ENCODE measurements at places on chromosomes 7 and 10. TPM values are rescaled to one million over a fixed set of nuclear protein-coding genes. Genes with fewer than 3 reads are reported as not detected.

DNA sequence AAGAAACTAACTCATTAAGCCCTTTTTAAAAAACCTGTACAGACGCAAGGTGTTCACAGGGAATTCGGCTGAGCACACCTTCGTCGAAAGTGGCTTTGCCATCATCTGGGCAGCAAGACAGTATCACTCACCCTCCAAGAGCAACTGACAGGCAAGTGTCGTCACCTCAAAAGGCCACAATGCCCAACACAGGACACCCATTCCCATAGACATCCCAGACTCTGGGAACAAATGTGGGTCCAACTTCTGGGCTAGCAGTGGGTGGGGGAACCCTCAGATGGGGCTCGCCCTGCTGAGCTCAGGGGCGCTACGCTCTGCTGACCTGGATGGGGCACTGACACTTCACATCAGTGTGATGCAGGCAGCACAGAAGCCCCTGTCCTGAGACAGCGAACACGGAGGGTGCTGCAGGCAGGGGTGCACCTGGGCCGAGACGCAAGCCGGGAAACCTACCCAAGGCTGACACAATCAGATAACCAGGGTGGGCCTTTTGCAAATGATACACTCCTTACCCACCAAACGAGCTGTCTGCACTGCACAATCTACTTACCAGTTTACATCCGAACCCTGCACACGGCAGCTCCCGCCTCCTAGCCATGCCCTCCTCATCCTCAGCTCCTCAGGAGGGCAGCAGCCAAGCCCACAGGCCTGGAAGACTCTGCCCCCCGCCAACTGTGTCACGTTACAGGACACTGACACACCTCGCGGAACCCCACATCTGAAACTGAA, 1.7 kb downstream of the DIP2C start:
- DNase-seq = no peak

The SORBS1 gene
- total RNA-seq = 97.0 TPM

GRCh38 chr10:3776796-3777571, 8.0 kb downstream of the KLF6 start:
- no peak for DNase-seq

The VIPR2 gene
- total RNA-seq = 0.51 TPM

DNA sequence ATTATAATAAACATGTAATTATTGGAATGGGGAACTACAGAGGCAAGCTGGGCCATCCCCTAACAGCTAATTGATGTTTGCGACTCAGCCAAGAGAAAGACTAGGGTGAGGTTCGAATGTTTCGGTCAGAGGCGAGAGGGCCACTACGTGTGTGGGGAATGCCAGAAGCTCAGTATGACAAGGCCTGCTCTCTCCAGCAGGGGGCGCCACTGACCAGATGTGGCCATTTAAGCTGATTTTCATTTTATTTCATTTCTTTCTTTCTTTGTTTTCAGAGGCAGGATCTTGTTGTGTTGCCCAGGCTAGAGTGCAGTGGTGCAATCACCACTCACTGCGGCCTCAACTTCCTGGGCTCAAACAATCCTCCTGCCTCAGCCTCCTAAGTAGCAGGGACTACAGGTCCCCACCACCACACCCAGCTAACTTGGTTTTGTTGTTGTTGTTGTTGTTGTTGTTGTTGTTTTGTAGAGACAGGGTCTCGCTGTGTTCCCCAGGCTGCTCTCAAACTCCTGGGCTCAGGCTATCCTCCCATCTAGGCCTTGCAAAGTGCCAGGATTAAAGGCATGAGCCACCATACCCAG, 38.1 kb downstream of the TMEM130 start:
- no peak for DNase-seq

The FXYD4 gene
- total RNA-seq = not detected

The CUTC gene
- 16.3 TPM for total RNA-seq

GRCh38 chr7:7696458-7697119, 21.8 kb downstream of the RPA3 start:
- DNase-seq = no peak

DNA sequence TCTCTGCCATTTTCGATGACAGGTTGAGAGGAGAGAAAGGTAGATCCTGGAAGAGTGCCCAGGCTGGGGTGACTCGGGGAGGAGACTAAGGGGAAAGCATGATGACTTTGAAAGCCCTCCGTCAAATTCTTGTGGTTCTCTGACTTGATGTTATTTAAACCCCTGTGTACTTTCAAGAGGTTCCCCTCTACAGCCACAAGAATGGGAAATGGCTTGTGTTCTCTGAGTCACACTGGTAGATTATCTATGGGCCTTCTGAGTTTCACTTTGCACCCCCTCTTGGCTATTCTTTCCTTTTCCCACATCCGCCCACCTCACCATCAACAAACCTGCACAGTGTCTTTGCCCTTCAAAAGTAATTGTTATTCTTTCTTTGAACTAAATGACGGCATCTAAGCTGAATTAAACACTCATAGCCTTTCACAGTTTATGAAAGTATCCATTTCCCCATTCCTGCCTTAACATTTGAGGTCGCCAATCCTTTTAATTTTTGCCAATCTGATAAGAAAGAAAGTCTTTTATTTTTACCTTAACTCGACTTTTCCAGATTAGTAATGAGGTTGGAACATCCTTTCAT, 24.1 kb downstream of the PRF1 start:
- no peak for DNase-seq

DNA sequence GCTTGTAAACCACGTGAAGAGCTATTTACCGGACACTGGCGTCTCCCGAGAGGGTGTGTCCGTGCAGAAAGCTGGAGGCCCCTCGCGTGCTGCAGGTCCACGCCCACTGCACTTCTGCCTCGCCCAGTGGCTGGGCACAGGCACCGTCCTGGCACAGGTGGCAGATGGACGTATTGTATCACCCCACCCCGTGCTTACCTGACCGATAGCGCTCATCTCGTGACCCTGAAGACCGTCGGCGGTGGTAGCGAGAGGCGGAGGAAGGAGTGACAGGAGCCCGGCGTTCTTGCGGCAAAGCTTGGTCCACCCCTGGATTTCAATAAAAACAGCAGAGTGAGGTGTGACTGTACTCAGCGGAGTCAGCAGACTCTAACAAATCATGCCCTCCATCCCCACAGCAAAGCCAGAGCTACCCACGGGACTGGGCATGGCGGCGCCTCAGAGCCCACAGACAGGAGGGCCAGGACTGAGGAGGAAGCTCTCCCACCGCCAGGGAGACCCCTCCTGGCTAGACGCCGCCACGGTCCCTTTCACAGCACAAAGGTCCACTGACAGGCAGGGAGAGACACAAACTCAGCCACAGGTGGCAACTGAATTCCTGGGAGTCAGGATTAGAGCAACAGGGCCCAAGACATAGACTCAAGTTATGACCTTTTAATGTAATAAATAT, 217.1 kb downstream of the DIP2C start:
- no peak for DNase-seq

DNA sequence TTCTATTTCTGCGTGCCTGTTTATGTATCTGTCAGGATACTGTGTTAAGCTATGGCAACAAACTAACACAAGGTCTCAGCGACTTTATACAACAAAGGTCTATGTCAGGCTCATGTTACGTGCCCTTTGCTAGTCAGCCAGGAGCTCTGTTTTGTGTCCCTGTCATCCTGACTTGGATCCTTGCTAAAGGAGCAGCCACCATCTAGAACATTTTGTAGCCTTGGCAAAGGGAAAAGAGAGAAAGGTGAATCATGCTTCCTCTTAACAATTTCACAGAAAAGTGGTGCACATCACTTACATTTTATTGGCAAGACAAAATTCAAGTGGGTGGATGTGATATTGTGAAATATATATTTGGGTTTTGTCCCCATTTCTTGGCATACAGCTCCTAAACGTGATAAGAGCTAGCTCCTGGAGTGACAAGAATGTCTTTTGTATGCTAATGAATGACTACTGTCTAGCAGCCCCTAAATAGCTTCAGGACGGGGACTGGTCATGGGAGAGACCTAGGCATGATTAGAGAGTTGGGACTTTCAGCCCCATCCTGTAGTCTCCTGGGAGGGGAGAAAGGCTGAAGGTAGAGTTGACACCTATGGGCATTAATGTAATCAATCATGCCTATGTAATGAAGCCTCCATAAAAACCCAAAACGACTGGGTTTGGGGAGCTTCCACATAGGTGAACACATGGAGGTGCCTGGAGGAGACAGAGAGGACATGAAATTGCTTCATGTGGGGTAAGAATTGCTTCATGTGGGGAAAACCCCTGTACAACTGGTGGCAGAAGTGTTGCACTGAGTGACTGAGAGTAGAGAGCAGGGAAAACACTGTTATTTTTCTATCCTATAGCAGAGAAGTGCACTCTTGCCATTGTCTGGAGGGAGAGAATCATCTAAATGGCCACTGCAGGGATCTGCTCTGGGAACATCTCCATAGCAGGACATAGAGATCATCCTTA, 33.0 kb downstream of the MRPL32 start:
- DNase-seq = no peak

DNA sequence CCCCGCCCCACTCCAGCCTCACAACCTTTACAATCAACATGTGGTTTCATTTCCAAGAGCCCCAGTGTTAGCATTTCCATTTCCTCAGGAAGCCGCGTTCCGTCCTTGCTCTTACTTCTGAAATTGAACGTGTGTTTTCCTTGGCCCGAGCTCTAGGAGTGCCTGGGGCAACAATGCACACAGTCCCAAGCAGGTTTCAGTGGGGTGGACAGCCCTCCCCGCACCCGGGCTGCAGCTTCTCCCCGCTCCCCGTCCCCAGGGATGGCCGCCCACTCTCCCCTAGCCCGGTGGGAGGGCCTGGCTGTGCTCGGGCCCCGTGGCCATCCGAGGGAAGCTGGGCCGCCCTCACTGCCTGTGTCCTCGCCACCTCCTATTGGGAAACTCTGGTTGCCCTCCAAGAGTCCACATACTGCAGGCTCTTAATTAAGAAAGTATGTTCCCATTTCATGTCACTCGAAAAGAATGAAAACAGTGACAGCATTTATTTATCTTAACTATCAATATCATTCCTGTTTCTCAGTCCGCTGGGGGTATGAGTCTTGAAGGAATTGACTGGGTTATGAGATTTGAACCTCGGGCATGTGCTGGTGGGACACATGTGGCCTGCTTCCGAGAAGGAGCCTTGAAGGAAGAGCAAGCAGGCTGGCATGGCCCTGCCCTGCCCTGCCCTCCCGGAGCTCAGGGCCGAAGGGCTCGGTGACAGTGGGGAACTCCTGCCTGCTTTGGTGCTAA, 163.8 kb downstream of the GRK5 start:
- DNase-seq = no peak

- DNase-seq = no peak
Measured at GRCh38 chr7:21580073-21580521, 37.3 kb downstream of the DNAH11 start.

DNA sequence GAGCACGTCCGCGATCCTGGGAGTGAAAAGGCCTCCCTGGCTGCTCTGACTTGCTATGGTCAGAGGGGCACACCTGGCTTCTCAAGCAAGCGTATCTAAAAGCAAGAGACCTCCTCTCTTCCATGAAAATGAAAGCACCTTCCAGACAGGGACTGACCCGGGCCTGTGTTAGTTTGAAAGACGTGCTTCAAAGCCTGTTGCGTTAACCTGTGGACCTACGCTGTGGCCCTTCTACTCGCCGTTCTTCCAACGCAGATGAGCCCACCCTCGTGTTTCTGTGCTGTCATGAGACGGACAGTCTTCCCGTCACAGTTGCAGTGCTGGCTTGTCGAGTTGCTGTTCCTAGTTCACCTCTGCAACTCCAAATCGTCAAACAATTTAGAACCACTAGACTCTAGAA, 15.5 kb upstream of the GDI2 start:
- DNase-seq = no peak

The LIPJ gene
- 0.09 TPM for total RNA-seq

DNA sequence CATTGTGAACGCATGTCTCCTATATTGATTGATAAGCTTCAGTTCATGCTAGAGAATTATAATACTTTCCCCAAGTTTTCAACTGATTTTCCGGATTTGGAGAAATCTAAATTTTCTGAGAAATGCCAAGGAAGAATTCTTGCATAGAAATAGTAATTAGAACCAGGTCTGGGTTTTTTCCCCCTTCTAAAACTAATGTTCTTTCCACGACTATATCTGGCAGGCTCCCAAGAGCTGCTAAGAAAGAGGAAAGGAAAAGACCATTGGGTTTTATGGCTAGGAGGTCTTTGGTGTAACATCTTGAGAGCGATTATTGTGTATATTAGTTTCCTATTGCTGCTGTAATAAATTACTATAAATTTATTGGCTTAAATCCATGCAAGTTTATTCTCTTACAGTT, 71.8 kb upstream of the CACNB2 start:
- DNase-seq = no peak

The PDK4 gene
- total RNA-seq = 46.4 TPM

DNA sequence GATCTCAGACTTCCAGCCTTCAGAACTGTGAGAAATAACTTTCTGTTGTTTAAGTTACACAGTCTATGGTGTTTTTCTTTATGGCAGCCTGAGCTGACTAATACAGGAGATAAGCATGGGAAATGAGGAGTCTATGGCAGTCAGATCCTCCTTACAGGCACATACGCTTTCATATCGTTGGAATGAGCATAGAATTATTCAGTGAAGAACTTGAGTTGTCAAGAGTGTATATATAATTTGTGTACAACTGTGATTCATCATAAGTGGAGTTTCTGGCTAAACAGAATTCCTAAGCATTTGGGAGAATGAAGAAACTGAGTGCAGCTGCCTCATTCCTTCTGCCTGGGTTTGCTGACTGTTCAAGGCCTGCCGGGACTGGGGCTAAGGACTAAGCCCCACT, 516.7 kb downstream of the ADRA2A start:
- DNase-seq = no peak

The DNAJC12 gene
- 23.6 TPM for total RNA-seq

The TCAF2 gene
- total RNA-seq = 3.0 TPM

DNA sequence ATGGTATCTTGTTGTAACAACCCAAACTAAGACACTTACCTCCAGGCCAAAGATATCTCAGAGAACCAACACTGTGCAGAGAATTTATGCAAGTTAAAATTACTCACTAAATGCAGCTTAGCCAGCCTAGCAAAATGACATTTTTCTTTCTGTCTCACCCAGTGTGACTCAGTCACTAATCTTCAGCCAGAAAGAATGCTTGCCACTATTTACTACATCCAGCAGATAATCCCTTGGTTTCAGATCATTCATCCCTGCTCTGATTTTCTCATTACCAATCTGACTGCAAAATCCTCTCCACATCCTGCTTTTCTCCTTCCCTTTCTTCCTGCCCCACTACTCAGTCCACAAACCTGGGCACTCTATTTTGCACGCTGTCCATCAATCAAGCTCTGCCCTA, 93.5 kb upstream of the NEBL start:
- no peak for DNase-seq
